Vagina (tissue), 2 donors: ENCODE measurements at places on chromosomes 6 and 20. TPM values are rescaled to one million over a fixed set of nuclear protein-coding genes. Genes with fewer than 3 reads are reported as not detected.

DNA sequence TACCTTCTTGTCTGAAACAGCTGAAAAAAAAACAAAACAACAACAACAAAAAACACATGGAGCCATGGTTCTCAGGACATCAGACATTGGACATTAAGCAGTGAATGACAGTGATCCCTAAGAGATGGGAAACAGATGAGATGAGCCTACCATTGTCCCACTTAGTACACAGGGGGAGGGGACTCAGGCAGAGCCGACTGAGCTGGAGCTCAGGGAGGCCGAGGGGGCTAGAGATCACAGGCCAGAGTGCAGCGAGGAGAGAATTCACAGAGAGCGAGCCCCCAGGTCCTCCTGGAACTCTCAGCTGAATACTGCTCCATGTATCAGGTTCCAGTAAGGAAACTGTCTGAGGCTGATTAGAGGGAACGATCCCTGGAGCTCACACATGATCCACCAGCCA lies 134.6 kb downstream of the GRM4 start:
- DNase-seq, result no peak

GRCh38 chr20:35561268-35561667 lies 19.4 kb downstream of the ERGIC3 start:
- DNase-seq, result no peak

GRCh38 chr20:44938637-44939036 lies 21.6 kb downstream of the TOMM34 start:
- no peak for DNase-seq

GRCh38 chr6:141486942-141487341 lies 645.8 kb upstream of the GJE1 start:
- DNase-seq, result no peak

- DNase-seq, result no peak
Measured at GRCh38 chr20:32822225-32822624, 2.5 kb downstream of the MAPRE1 start.

- no peak for DNase-seq
Measured at GRCh38 chr20:32157611-32158010, 48.1 kb downstream of the TM9SF4 start.

DNA sequence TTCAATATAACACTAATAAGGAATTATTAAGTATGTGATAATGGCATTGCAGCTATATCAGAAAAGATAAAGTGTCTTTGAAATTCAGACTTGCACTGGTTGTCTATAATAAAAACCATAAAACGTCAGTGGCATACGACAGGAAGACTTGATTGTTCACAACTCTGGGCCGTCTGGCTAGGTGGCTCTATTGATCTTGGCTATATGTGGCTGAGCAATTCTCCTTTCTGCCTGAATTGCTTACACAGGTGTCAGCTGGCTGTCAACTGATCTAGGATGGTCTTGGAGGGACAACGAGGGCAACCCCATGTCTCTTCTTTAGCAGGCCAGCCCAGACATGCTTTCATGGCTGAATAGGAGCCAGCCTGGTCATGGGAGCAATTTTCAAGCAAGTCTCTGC lies 359.1 kb downstream of the QKI start:
- no peak for DNase-seq

DNA sequence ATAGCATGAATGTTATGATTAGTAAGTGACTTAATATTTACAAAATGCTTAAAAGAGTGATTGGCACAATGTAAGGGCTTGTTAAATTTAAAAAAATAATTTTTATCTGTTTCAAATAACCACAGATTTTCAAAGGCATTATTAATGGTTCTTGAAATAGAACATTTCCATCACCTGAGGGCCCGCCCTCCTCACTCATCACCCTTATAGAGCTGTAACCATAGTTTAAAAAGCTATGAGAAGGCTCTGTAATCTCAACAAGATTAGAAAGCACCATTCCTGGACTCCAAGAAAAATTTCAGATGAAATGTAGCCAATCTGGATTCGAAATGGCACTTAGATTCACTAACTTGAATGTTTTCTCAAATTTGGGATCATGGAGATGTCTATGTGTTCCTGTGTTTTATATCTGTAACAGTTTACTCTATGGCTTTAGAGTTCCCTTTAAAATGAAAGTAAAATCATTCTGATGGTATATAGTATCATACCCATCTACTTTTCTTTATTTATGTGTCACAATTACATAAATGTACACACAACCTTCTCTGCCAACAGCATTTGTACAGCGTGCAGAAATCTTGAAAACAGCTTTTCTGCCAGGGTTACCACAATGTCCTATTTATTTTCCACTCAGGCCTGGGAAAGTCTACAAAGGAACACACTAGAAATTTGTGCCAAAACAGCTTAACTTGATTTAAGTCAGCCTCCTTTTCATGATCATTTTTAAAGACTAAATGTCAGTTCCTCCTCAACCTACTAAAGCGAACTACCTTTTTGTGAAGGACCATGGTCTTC lies 207.7 kb downstream of the TBX18 start:
- DNase-seq, result no peak

DNA sequence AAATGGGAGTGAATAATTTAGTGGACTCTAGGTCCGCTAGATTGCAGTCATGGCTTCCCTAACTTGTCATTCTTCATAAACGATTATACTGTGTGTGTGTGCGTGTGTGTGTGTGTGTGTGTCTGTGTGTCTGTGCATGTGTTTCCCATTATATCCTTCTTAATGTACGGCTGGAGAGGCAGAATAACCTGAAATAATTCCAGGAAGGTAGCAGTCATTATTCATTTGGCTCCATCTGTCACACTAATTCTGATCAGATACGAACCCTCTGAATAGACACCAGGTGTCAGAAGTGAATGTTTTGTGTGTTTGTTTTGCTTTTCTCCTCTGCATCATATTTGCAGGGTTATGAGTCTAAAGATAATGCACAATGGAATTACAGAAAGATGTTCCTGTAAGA lies 372.9 kb downstream of the DOK5 start:
- no peak for DNase-seq

- DNase-seq, result no peak
Measured at GRCh38 chr6:159056003-159056402, 11.2 kb upstream of the TAGAP start.

DNA sequence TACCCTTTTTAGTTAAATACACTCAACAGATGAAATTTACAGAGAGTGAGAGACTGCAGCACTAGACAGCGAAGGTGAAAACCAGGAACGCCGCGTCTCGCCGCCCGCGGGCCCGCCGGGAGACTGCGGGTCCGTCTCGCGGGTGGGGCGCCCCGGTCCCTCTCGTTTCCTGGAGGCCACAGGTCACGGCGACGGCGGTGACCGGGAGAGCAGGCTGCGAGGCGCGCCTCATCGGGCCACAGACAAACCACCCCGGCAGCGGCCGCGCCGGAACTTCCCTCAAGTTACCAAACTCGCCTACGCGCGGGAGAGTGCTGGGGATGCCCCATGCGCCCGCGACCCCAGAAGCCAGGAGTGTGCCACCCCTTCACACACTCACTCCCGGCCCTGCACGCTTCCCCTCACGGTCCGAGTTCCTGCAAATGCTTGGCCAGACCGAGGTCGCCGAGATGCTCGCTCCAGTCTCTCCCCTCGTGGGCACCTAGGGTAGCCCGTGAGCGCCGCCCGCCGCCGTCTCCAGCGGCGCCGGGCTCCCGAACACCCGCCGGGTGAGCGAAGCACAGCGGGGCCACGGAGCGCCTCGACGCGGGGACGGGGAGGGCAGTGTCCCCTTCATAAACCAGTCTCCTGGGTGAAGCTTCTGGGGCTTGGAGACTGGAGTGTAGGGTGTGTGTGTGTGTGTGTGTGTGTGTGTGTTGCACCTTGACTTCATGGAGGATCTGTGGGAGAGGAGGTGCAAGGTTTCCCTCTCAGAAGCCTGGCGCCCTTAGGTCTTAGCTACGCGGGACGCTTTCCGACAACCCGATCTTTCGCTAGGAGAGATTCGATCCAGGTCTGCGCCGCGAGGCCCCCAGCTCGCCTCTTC lies 1.4 kb downstream of the BACH2 start:
- no peak for DNase-seq

The HLA-A gene
- total RNA-seq, result 691 TPM

DNA sequence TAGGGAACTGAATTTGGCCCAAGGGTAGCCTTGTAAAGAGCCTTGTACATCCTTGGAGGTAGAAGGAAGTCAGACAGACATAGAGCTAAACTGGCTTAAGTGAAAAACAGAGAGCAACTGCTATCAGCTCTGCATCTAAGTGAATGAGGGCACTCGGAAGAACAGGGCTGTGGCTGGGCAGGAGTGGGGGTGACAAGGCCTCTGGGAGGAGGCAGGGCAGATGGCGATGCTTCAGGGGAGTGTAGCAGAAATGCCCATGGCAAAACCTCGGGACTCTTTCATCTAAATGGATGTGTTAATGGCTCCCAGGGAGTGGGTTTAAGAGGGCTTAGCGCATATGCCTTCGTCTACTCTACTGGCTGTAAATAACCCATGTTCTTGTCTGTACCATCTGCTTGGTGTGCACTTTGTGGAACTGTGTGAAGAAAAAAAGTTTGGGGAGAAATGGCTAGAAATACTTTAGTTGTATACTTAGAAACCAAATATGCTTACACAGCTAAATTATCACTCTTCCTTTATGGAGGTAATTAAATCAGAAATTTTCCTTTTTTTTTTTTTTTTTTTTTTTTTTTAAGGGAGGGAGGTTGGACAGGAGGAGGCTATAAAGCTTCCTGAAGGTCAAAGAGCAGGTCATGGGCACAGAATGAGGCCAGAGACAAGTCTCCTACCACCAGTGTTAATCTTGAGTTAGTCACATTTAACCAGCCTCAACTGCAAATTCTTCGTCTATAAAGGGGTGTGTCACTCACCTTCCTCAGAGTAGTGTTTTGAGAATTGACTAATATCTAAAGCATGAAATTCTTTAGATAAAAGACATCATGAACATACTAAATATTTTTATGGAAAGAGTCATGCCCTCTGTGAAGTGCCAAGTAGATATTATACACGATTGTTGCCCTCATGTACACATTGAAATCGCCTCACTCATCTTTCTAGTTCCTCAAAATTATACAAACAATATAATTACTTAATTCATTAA lies 60.9 kb downstream of the FYN start:
- DNase-seq, result no peak

The HLA-DOB gene
- 2.7 TPM for total RNA-seq

- no peak for DNase-seq
Measured at GRCh38 chr20:10064611-10065010, 29.8 kb downstream of the ANKEF1 start.

DNA sequence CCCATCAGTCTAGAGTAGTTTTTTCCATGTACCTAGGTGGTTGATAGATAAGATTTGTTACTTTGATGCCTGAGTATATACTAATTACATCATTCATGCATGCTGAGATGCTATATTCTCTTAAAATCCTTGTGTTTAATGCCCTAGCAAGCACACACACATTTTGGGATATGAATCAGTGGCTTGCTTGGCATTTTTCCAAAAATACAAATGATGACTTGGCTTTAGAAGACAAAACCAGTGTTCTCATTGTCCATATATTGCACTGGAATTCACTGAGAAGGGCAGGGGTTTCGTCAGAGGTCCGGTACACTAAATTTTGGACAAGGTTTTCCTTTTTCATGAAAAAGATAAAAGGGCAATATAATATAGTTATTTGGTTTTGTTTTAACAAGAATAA lies 24.9 kb downstream of the GTPBP2 start:
- DNase-seq, result no peak

DNA sequence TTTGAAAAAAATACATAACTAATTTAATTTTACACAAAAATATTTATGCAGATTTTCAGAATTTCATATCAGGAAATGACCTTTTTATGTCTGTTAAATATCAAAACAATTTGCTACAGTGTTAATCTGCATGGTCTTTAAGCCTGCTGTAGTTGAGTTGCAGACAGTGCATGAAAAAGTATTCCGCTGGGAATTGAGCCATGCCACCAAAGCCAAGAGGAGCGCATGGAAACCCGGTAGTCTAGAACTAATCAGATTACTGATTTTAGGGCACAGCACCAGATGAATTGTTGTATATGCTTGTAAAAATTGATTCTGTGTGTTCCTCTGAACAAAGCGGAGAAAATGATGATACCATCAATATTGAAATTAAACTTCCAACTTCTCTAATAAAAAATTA lies 34.3 kb upstream of the LAMP5 start:
- DNase-seq, result no peak

GRCh38 chr6:140436023-140436811 lies 1061.8 kb upstream of the CITED2 start:
- DNase-seq, result no peak

The SGK2 gene
- total RNA-seq, result 5.4 TPM

DNA sequence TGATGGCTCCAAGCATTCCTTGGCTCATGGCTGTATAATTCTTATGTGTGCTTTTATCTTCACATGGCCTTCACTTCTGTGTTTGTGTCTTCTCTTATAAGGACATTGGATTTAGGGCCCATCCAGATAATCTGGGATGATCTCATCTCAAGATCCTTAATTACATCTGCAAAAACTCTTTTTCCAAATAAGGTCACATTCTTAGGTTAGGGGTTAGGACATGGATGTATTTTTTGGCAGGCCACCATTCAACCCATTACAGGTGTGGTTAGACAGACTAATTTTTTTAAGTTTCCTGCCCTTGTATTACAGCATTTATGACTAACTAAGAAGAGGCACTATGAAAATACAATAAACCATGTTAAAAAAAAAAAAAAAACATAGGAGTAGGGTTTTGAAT lies 254.0 kb downstream of the TPBG start:
- DNase-seq, result no peak

The SIM1 gene
- not detected for total RNA-seq

DNA sequence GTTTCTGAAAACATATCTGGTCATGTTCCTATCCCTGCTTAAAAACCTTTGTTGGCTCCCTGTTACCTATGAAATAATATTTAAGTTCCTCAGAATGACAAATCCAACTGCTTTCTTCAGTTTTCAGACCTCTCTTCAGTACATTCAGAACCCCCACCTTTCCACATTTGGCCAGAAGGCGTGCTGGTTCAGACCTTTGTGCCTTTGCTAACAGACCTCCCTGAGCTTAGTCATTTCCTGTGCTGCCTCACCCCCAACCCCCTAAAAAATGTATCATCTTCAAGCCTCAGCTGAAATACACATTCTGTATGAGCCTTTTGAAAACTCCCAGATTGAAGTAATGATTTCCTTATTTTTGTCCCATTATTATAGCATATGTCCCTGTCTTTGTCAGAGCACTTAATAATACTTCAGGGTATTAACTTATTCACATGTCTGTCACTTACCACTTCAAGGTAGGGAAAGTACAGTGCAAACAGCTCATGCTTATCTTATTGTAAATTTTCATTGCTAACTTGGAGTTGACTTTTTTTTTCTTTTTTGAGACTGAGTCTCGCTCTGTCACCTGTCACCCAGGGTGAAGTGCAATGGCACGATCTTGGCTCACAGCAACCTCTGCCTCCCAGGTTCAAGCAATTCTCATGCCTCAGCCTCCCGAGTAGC lies 19.7 kb downstream of the FAM217A start:
- DNase-seq, result no peak
